ENCODE measurements at places on chromosomes 1 and 21.

DNA sequence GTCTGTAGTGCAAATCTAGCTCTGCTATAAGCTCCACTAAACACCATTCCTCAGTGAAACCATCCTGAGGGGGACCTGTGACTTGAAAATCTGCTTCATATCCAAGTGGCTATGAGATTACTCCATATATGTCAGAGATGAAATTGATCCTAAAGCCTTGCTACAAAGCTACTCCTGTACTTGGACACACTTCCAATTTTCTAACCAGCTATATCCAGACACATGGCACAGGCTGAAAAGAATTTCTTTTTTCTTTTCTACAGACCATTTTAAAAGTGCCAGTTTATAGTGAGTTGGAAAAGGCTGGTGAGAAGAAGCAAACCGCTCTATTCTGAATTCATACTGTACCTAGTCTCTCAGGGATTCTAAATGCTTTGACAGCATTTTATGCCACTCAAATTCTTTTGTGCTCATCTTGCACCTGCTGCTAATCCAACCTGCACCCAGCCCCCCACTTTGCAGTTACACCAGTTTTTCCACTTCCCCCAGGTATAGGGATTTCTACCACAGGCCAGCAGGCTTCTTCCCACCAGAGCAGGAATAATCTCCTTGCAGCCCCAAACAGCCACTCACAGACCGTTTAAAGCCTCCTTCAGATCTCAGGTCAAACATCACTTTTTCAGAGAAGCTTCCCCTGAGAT is 112.5 kb downstream of the RERE start:
- no peaks in the 10 kb centered on the region for H3K27me3 ChIP-seq
- peak overlapping the region; percentile 30 for H3K27ac ChIP-seq
- H3K4me3 ChIP-seq, result no peak overlapping the region
- no peak for DNase-seq

- H3K4me1 ChIP-seq, result peaks cover 8% of the 10 kb centered on the region
- H3K27ac ChIP-seq, result no peak within 1 kb of the TSS
- H3K27me3 ChIP-seq, result no peaks in the 10 kb centered on the region
- H3K36me3 ChIP-seq, result no peaks in the 10 kb centered on the region
- H3K4me3 ChIP-seq, result peak within 1 kb of the TSS; percentile 83
These were observed at the start of gene BRINP3 for GRCh38 chr1:190477762-190478148. Gene BRINP3, minus strand, starts transcription at chr1:190477864.

DNA sequence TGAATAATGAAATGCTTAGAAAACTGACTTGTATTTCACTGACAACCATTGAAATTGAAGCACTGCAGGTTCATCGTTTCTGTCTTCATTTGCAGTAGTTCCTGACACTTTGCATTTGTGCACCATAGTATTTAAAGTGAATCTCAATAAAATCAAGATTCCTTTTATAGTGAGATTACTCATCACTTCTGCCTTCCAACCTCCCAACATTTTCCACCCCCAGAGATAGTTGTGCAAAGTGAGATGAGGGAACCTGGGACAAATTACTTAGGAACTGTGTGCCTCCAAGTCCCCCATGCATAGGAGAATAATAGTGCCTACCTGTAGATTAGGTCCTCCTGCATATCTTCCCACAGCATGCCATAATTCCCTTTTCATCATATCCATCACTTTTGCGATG is 114.9 kb upstream of the DPT start:
- H3K27ac ChIP-seq, result no peak overlapping the region
- H3K4me1 ChIP-seq, result no peaks in the 10 kb centered on the region
- no peak overlapping the region for H3K4me3 ChIP-seq
- no peaks in the 10 kb centered on the region for H3K36me3 ChIP-seq
- no peak for DNase-seq

DNA sequence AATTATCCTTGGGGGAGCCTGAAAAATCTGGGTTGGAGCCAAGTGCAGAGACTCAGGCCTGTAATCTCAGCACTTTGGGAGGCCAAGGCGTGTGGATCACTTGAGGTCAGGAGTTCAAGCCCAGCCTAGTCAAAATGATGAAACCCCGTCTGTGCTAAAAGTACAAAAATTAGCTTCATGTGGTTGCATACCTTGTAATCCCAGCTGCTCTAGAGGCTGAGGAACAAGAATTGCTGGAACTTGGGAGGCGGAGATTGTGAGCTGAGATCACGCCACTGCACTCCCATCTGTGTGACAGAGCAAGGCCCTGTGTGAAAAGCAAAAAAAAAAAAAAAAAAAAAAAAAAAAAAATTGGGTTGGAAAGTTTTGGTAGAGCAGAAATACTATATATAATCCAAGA is 1563.6 kb upstream of the PRMT6 start:
- no peak overlapping the region for H3K27ac ChIP-seq
- H3K27me3 ChIP-seq, result no peaks in the 10 kb centered on the region
- H3K36me3 ChIP-seq, result no peaks in the 10 kb centered on the region
- H3K4me3 ChIP-seq, result no peak overlapping the region
- H3K4me1 ChIP-seq, result no peaks in the 10 kb centered on the region

- no peak overlapping the region for H3K4me3 ChIP-seq
- H3K27me3 ChIP-seq, result no peaks in the 10 kb centered on the region
- no peak overlapping the region for H3K27ac ChIP-seq
- DNase-seq, result no peak
- H3K36me3 ChIP-seq, result peaks cover 61% of the 10 kb centered on the region
These were observed 173.6 kb downstream of the RERE start for GRCh38 chr1:8643542-8644536.

DNA sequence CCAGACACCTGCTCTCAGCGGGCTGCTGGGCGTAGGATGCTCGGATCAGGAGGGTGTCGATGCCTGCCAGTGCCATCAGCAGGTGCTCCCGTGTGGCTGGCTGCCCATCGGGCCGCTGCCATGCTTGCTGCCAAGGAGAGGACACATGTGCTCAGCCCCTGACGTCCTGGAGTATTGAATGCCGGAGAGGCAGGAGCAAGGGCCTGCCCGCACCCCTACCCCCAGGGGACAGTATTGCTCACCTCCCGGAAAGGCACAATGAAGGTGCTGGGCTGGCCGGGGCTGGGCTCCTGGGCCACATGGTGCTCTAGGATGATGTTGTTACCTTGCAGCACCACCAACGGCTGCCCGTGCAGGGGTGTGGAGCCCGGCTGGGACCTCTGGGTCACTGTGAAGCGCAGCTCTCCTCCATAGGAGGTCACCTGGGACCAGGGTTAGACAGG is 61.5 kb downstream of the HSPG2 start:
- H3K4me3 ChIP-seq, result no peak overlapping the region
- no peak for DNase-seq
- no peak overlapping the region for H3K27ac ChIP-seq
- no peaks in the 10 kb centered on the region for H3K4me1 ChIP-seq

DNA sequence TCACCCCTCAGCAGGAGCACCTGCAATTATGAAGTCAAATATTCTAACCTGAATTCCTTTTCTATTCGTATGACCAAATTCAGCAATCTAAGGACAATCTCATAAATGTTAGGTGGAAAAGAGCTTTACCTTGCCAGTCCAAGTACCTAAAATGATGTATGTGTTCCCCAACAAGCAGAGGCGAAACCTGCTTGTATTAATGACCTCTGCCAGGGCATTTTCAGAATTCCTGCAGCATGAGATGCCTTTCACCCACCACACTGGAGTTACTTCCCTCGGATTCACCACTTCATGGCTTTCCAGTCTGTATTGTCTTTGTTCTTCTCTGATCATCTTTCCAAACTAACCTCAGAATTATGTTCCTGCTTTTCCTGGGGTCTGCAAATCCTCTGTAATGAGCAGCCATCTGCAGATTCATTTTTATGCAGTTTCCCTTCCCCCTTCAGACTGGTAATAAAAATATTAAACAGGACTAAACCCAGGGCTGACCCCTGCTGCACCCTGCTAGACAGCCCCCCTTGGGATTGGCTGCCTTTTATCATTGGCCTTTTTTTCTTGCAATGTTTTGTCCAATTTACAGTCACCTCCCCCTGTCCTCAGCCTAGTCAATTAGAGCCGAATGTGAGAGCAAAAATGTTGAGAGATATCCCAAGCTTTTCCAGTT is 26.6 kb upstream of the CASQ2 start:
- no peak overlapping the region for H3K4me3 ChIP-seq
- H3K4me1 ChIP-seq, result peaks cover 13% of the 10 kb centered on the region
- H3K36me3 ChIP-seq, result no peaks in the 10 kb centered on the region
- DNase-seq, result no peak

- H3K4me1 ChIP-seq, result peaks cover 3% of the 10 kb centered on the region
- H3K27me3 ChIP-seq, result no peaks in the 10 kb centered on the region
- no peak overlapping the region for H3K27ac ChIP-seq
- no peak overlapping the region for H3K4me3 ChIP-seq
- DNase-seq, result no peak
These were observed 19.1 kb upstream of the SRSF10 start for GRCh38 chr1:23999156-23999671.

GRCh38 chr1:22747021-22747734 is 36.5 kb downstream of the EPHB2 start:
- H3K36me3 ChIP-seq, result no peaks in the 10 kb centered on the region
- DNase-seq, result no peak
- no peak overlapping the region for H3K4me3 ChIP-seq
- H3K27me3 ChIP-seq, result no peaks in the 10 kb centered on the region
- peaks cover 3% of the 10 kb centered on the region for H3K4me1 ChIP-seq

- H3K27me3 ChIP-seq, result no peaks in the 10 kb centered on the region
- no peaks in the 10 kb centered on the region for H3K36me3 ChIP-seq
- no peak for DNase-seq
- no peak overlapping the region for H3K27ac ChIP-seq
- peaks cover 3% of the 10 kb centered on the region for H3K4me1 ChIP-seq
These were observed 51.0 kb upstream of the DMRTB1 start for GRCh38 chr1:53408013-53408754.

DNA sequence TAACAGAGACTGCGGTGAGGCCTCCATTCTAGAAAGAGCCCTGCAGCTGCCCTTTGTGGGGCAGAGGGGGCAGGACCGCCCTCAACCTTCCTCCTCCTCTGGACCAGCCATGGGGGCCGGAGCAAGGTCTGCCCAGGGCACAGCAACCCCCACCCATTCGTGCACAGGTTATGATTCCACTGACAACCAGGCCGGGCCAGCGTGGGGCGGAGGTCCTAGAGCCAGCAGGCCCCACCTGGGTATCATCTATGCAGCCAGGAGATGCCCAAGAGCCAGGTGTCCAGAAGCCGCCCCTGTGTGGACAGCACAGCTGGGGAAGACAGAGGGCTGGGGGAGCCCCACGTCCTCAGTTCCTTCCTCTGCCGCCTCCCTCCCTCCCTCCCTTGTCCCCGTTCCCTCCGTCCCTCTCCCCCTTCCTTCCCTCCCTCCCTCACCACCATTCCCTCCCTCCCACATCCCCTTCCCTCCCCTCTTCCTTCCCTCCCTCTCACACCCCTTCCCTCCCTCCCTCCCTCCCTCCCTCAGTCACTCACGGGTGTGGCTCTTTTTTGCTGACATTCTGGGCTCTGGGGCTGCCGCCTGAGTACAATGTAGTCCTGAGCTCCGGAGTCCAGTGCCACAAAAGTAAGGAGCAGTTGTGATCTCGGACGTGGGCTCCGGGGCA is 12.3 kb downstream of the RNF223 start:
- H3K4me3 ChIP-seq, result no peak overlapping the region
- no peaks in the 10 kb centered on the region for H3K36me3 ChIP-seq
- DNase-seq, result no peak
- no peak overlapping the region for H3K27ac ChIP-seq
- peaks cover 46% of the 10 kb centered on the region for H3K27me3 ChIP-seq
- H3K4me1 ChIP-seq, result peaks cover 36% of the 10 kb centered on the region

- H3K4me3 ChIP-seq, result no peak overlapping the region
- no peak overlapping the region for H3K27ac ChIP-seq
- no peak for DNase-seq
- H3K4me1 ChIP-seq, result peaks cover 6% of the 10 kb centered on the region
- H3K27me3 ChIP-seq, result no peaks in the 10 kb centered on the region
These were observed 11.8 kb downstream of the DMRTB1 start for GRCh38 chr1:53471000-53471399.

DNA sequence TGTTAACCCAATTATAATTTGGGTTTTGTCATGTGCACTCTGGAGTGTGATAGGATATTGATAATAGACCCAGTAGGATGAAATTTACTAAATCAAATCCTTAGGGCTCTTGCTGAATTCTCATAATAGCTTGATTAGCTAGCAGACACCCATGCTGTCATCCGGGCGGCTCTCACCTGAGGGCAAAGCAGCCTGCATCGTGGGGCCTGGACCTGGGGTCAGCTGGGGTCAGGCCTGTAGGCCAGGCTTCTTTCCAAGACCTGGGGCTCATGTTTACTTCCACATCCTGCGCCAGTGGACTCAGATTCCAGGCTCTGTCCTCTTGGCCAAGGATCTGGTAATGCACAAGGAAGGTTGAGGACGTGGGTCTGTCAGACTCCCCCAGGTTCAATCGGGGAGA is 486.3 kb downstream of the NPHP4 start:
- H3K4me1 ChIP-seq, result no peaks in the 10 kb centered on the region
- no peaks in the 10 kb centered on the region for H3K36me3 ChIP-seq
- no peak overlapping the region for H3K27ac ChIP-seq
- H3K4me3 ChIP-seq, result no peak overlapping the region

GRCh38 chr1:48645883-48646282 is 130.8 kb downstream of the BEND5 start:
- no peaks in the 10 kb centered on the region for H3K36me3 ChIP-seq
- no peak for DNase-seq
- H3K27ac ChIP-seq, result no peak overlapping the region
- no peaks in the 10 kb centered on the region for H3K27me3 ChIP-seq
- peak overlapping the region; percentile 1 for H3K4me3 ChIP-seq
- H3K4me1 ChIP-seq, result no peaks in the 10 kb centered on the region
